Ovary (tissue), 10 donors: ENCODE measurements at places on chromosomes 13 and 19. TPM values are rescaled to one million over a fixed set of nuclear protein-coding genes. Genes with fewer than 3 reads are reported as not detected.

The FUT6 gene
- total RNA-seq = not detected

The CYTH2 gene
- total RNA-seq = 42.0 TPM

The ZNF491 gene
- total RNA-seq = 4.6 TPM

The CEACAM5 gene
- total RNA-seq = not detected

The CCL25 gene
- not detected for total RNA-seq

The C19orf73 gene
- 0.48 TPM for total RNA-seq

The COMP gene
- not detected for total RNA-seq

DNA sequence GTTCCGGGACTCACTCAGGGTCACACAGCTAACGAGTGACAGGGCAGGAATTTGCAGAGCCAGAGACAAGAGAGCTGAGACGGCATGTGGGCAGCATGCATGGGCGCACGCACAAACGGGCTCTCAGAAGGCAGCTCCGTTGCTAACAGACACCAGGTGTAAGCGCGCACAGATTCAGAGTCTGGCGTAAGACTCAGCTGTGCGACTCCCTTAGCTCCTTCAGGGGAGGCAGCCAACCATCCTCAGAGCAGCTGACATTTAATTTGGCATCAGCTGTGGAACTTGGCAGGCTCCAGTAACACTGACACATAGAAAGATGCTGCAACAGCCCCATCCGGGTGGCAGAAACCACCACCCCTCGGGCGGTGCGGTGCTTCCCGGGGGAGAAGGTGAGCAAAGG is 7.5 kb upstream of the TM6SF2 start:
- no peaks in the 10 kb centered on the region for H3K27me3 ChIP-seq
- H3K4me1 ChIP-seq = no peaks in the 10 kb centered on the region
- no peak for DNase-seq
- H3K4me3 ChIP-seq = no peak overlapping the region
- no peak overlapping the region for H3K27ac ChIP-seq

DNA sequence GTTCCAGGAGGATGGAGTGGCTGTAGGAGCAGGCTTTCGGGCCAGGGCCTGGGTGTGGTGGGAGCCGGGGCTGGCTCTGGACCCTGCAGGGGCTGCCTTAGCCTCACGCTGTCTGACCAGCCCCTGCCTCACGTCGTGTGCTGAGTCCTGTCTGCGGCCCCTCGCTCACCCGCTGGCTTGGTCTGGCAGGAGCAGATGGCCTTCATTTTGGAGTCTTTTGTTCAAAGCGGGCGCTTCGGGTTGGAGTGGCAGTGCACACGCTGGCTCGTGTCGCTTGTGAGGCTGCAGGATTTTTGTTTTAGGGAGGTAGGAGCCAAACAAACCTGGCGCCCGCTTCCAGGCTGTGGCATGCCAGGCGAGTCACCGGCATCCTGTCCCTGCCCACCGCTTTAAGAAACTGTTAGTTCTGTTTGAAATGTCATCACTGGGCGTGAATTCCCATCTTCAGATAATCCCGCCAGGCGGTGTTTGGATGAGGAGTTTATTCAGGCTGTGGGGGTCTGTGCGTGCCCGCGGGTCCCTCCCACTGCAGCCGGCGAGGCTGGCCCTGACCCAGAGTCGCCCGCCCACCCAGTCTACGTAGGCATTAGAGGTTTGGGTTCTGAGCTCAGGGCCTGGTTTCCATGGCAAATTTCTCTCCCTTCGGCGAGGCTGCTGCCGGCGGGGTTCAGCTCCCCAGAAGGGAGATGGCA is 89.8 kb downstream of the KDM4B start:
- H3K36me3 ChIP-seq = no peaks in the 10 kb centered on the region
- no peak overlapping the region for H3K4me3 ChIP-seq
- no peak overlapping the region for H3K27ac ChIP-seq
- DNase-seq = no peak
- H3K27me3 ChIP-seq = no peaks in the 10 kb centered on the region

- H3K4me3 ChIP-seq = no peak overlapping the region
- no peaks in the 10 kb centered on the region for H3K4me1 ChIP-seq
- no peak for DNase-seq
- H3K27ac ChIP-seq = no peak overlapping the region
These were observed 79.8 kb upstream of the SLITRK6 start for GRCh38 chr13:85879014-85879413.

GRCh38 chr13:106867249-106867648 is 299.3 kb upstream of the ARGLU1 start:
- no peak for DNase-seq
- no peaks in the 10 kb centered on the region for H3K4me1 ChIP-seq
- H3K27ac ChIP-seq = no peak overlapping the region
- H3K4me3 ChIP-seq = no peak overlapping the region

DNA sequence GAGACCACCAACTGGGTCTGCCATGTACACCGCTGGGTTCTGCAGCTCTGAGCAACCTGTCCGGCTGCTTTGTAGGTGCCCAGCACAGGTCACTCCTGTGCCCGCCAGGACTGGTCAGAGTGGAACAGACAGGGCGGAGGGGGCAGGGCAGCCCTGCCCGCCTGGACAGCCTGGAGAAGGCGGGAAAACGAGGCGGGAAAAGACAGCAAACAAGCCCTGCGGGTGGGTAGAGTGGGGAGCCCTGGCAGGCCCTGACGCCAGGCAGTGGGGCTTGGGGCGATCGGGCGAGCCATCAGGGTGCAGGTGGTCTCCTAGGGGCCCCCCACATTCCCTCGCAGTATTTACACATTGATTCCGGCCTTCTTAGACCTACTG is 533 bp upstream of the UHRF1 start:
- no peaks in the 10 kb centered on the region for H3K36me3 ChIP-seq

GRCh38 chr13:110213461-110214074 is 93.4 kb downstream of the COL4A1 start:
- H3K27ac ChIP-seq = no peak overlapping the region
- peaks cover 4% of the 10 kb centered on the region for H3K4me1 ChIP-seq
- no peaks in the 10 kb centered on the region for H3K36me3 ChIP-seq
- DNase-seq = no peak
- no peaks in the 10 kb centered on the region for H3K27me3 ChIP-seq

GRCh38 chr19:17339088-17339741 is 1.9 kb downstream of the GTPBP3 start:
- no peak overlapping the region for H3K27ac ChIP-seq
- H3K4me3 ChIP-seq = no peak overlapping the region
- no peaks in the 10 kb centered on the region for H3K27me3 ChIP-seq
- peaks cover 8% of the 10 kb centered on the region for H3K4me1 ChIP-seq

- no peaks in the 10 kb centered on the region for H3K27me3 ChIP-seq
- no peaks in the 10 kb centered on the region for H3K36me3 ChIP-seq
- H3K4me1 ChIP-seq = peaks cover 8% of the 10 kb centered on the region
- H3K27ac ChIP-seq = peak overlapping the region; percentile 69
- H3K4me3 ChIP-seq = peak overlapping the region; percentile 56
- DNase-seq = peak; percentile 28
These were observed 1.4 kb downstream of the EFNB2 start for GRCh38 chr13:106533943-106534638.

DNA sequence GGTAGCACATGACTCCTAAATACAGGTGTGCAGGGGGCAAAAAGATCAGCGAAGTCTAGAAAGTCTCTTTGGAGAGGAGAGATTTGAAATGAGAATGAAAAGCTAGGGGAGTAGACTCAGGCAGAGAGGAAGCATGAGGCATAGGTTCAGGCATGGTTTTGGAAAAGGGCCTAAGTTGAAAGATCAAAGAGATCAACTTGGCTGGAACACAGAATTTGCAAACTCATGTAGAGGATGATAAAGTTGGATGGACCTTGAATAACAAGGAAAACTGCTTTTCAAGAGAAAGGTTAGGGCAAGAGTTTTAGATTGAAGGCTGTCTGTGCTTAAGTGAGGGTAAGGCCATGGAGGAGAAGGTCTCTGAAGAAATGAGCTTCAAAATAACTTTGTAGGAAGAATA is 47.4 kb upstream of the UBAC2 start:
- DNase-seq = no peak
- no peak overlapping the region for H3K4me3 ChIP-seq
- no peaks in the 10 kb centered on the region for H3K4me1 ChIP-seq

DNA sequence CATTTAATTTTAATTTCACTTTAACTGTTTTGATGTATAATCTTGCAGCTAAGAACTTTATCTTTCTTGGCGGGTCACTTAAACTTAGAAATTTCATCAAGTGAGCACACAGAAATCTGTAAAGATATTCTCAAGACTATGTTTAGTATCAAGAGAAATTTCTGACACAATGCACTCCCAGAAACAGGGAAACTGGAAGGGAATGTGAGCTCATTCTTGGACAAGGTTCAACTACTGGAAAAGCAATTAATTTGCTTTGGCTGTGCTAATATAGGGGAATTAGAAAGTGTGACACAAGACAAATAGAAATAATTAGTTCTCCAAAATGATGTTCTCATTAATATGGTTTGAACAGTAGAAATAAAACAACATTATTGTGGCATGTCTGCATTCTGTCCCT is 402.3 kb downstream of the DACH1 start:
- no peak for DNase-seq
- no peaks in the 10 kb centered on the region for H3K27me3 ChIP-seq
- no peak overlapping the region for H3K4me3 ChIP-seq
- no peaks in the 10 kb centered on the region for H3K4me1 ChIP-seq

DNA sequence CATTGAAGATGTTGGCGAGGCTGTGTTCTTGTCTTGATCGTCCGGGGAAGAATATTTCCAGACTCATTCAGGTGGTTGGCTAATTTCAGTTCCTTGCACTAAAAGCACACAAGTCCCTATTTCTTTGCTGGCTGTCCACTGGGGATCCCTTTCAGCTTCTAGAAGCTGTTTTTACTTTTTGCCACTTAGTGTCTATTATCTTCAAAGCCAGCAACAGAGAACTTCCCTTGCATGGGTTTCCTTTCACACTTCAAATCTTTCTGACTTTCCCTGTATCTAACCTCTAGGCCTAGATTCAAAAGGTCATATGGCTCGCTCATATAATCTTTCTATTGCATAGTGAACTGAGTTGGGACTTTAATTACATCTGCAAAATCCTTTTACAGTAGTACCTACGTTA is 215.3 kb upstream of the PCDH9 start:
- H3K36me3 ChIP-seq = no peaks in the 10 kb centered on the region
- H3K4me1 ChIP-seq = no peaks in the 10 kb centered on the region
- DNase-seq = no peak
- H3K27ac ChIP-seq = no peak overlapping the region

GRCh38 chr13:112714376-112715174 is 24.7 kb downstream of the ATP11A start:
- no peaks in the 10 kb centered on the region for H3K27me3 ChIP-seq
- H3K4me1 ChIP-seq = peaks cover 10% of the 10 kb centered on the region
- no peak overlapping the region for H3K27ac ChIP-seq
- H3K4me3 ChIP-seq = no peak overlapping the region
- DNase-seq = no peak

- no peak overlapping the region for H3K27ac ChIP-seq
- no peaks in the 10 kb centered on the region for H3K4me1 ChIP-seq
- H3K27me3 ChIP-seq = no peaks in the 10 kb centered on the region
- no peaks in the 10 kb centered on the region for H3K36me3 ChIP-seq
These were observed 8.0 kb downstream of the RGCC start for GRCh38 chr13:41465241-41465847.
